WTC11 (cell line): ENCODE measurements at places on chromosomes 1 and 21. TPM values are rescaled to one million over a fixed set of nuclear protein-coding genes. Genes with fewer than 3 reads are reported as not detected.
A peak's percentile ranks its signal among the peaks of the same experiment; 100 is the strongest.

The APOBEC4 gene
- not detected in 3 replicates for total RNA-seq

The LDLRAP1 gene
- 14.1 to 16.3 TPM (median 14.2 TPM) in 3 replicates for total RNA-seq

The CASZ1 gene
- 6.9 to 11.7 TPM (median 8.7 TPM) in 3 replicates for total RNA-seq

- no peak for DNase-seq
Measured at GRCh38 chr1:206635978-206636345, 626 bp downstream of the DYRK3 start.

GRCh38 chr1:178271471-178271870, 177.6 kb downstream of the RASAL2 start:
- DNase-seq: no peak

GRCh38 chr1:96995351-96995750, 273.8 kb downstream of the PTBP2 start:
- DNase-seq: no peak

DNA sequence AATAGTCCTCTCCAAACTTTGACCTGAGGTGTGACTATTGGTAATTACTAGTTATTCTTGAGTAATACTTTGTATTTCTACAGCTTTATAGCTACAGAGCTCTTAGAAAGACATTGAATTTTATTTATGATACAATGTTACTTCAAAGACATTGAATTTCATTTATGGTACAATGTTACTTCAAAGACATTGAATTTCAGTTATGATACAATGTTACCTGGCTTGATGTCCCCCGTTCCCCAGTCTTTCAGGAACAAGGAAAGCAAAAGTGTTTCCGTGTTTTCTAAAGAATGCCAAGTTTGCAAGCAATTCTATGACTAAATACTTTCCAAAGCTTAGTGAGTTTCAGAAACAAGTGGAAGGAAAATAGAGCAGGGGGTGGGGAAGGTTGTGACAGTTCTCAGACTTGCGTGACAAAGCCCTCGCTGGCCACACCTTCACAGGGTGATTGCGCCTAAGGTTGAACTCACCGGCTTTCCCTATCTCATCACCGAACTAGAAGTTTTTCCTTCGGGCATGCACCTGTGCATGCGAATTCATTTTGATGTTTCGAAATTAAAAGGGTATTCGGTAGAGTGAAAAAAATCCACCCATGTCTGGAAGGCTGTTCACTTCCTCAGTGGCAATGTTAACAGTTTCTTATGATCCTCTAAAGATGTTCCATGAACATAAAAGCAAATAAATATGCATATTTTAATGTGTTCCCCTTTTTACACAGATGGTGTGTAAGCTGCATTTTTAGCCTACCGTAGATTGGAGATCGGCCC, 909 bp upstream of the PAXBP1 start:
- no peak for DNase-seq

GRCh38 chr1:230422221-230422981, 3.7 kb downstream of the PGBD5 start:
- no peak for DNase-seq

The RHD gene
- total RNA-seq: not detected in 3 replicates

- peak; percentile 75 for DNase-seq
Measured at GRCh38 chr1:38076038-38076437, 29.4 kb upstream of the POU3F1 start.

The RXFP4 gene
- not detected in 3 replicates for total RNA-seq

The SLC45A3 gene
- total RNA-seq: 14.8 to 15.2 TPM (median 15.0 TPM) in 3 replicates

The EVA1C gene
- total RNA-seq: 2.3 to 3.6 TPM (median 3.1 TPM) in 3 replicates

- DNase-seq: no peak
Measured at GRCh38 chr21:36040389-36040788, 19.9 kb downstream of the SETD4 start.

The CSMD2 gene
- total RNA-seq: 13.2 to 14.0 TPM (median 13.9 TPM) in 3 replicates

GRCh38 chr1:199723250-199723956, 304.1 kb upstream of the NR5A2 start:
- DNase-seq: no peak

The E2F2 gene
- total RNA-seq: 4.9 to 5.6 TPM (median 5.4 TPM) in 3 replicates

DNA sequence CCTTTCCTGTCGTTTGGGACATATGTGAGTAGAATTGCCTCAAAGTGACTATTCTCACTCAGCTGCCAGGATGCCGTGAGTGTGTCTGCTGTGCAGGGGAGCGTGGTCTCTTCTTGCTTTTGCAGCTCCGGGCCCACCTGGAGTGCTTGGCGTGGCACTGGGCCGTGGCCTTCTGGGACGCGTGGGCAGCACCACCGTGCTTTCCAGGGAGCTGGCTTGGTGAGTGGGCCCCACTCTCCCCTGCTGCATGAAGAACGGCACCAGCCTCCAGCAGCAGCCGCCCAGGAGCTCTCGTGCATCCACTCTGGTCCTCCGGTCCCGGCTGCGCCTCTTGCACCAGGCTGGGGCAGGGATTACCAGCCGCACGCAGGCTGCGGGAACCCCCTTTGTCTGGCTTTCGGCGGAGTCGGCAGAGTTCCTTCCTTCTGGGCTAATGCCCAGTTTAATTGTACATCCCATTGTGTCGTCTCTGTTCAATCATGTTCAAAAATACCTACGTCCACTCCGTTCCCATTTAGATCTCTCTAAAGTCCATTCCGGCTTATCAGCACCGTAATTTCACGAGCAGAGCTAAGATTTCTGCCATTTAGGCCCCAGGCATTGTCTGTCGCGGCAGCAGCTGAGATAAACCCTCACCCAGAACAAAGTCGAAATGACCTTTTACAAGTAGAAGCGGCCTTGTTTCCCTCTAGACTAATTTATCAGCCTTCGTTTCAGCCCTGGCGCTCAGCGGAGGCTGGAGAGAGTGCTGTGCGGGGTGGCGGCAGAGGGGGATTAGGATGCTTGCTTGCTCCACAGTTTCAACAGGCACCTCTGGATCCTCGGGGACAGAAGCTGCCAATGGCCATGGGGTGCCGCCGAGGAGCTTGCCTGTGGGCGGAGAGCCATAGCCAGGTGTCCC, 129.6 kb downstream of the PRDM16 start:
- no peak for DNase-seq

GRCh38 chr1:214425101-214425500, 126.3 kb downstream of the PTPN14 start:
- DNase-seq: no peak
